ENCODE measurements at places on chromosomes 6 and 20.

DNA sequence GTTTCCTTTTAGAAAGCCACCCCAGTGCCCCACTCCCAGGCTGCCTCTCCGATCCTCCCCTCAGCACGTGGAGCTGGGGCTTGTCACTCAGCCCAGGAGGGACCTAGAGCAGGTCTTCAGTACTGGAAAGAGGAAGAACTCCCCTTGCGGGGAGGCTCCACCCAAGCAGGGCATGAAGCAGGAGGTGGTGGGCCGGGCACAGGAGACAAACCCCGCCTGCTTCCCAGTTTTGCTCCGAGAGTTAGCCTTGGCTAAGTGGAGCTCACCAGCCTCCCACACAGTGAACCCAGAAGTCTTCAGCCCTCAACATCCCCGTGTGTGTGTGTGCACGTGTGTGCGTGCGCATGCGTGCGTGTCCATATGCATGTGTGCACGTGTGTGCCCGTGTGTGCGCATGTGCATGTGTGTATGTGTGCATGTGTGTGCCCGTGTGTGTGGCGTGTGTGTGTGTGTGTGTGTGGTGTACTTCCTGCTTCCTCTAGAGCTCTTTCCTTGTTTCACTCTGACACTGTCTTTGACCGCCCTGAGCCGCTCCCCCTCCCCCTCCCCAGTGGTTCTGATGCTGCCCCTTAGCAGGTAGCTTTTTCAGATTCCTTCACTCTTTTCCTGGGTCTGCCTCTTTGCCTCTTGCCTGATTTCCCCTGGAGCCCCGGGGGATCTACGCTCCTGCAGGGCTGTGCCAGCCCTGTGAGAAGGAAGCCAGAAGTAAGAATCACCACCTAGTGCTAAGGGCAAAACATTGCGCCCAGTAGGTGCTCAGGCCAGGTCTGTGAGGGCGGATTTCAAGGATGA lies 239.8 kb downstream of the CDC5L start:
- DNase-seq = no peak

GRCh38 chr20:38202982-38203293 lies 37.9 kb upstream of the TGM2 start:
- no peak for DNase-seq

- DNase-seq = no peak
These were observed 51.2 kb upstream of the SLC22A1 start for GRCh38 chr6:160070427-160070826.

DNA sequence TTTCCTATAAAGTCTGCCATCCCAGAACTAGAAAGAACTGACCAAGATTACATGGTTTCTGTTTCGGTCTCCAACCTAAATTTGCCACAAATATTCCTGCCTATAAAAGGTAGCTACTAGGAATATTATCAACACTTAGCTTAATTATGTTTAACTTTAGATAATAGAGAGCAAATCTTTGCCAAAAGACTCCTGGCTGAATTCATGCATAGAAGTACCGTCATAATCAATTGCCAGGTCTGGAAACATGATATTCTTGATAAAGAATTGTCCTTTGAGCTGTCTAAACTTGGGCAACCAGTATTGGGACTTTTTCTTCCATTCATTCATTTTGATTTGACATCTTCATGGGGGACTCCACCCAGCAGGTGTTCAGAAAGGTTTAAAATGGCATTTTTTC lies 22.4 kb downstream of the CALHM6 start:
- no peak for DNase-seq

- DNase-seq = no peak
These were observed 269.6 kb downstream of the ARID1B start for GRCh38 chr6:157046776-157047175.

DNA sequence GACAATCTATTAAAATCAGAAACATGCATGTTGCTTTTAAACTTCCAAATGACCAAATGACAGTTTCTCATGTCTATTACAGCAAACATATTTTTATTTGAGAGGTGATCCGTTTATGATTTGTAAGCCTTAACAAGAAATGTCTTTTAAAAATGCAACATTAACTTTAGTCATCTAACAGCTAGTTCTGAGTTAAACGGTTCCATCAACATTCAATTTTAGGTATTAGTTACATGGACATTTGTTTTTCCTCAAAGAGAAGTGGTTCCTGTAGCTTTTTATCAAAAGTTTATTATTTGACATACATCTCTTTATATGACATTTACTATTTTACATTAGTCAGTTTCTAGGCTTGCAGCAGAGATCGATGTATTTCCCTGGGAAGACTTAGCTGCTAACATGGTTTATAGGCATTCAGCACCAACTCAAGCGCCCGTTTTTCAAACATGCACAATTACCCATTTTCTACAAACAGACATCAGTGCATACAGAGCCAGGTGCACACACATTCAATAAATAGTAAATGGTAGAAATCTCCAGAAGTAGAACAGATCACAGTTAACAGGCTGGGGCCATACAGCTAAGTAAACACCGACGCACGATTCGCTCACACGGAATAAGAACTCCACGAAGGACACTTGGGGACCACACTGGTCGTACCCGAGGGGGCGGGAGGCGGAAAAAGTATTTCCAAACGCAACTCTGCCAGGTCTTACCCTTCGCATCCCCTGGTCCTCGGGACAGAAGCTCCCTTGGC lies 882 bp downstream of the CNR1 start:
- DNase-seq = no peak

DNA sequence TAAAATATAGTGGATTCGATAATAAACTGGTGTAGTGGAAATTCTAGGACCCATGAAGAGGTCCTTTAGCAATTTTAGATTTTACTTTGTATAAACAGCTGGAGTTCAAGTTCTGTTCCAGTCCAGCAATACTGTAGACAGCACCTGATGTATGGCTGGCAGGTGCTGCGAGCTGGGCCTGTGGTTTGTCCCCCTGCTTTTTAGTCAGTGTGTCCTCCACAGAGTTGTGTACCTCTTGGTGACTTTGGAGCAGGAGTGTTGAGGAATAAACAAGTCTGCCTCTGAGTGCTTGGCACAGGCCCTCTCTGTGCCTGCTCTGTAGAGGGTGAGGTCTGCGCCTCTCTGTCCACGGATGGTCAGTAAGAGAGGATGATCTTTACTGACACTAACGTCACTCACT lies 13.8 kb downstream of the STX16 start:
- DNase-seq = no peak

GRCh38 chr6:25341203-25341552 lies 62.0 kb downstream of the CARMIL1 start:
- DNase-seq = no peak

GRCh38 chr6:11542863-11543262 lies 5.3 kb downstream of the TMEM170B start:
- no peak for DNase-seq

DNA sequence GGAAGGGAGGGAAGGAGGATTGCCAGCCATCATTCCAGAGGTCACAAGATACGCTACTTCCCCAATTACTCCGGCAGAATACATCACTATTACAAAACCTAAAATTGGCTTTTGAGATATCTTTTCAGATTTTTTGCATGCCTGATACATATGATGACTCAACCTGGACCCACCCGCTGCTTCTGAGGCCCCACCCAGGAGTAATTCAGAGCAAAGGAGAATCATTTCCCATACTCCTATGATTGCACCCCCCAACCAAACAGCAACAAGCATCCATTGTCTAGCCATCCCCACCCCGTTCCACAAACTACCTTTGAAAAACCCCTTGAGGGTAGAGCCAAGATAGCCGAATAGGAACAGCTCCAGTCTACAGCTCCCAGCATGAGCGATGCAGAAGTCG lies 163.5 kb upstream of the GJE1 start:
- no peak for DNase-seq

DNA sequence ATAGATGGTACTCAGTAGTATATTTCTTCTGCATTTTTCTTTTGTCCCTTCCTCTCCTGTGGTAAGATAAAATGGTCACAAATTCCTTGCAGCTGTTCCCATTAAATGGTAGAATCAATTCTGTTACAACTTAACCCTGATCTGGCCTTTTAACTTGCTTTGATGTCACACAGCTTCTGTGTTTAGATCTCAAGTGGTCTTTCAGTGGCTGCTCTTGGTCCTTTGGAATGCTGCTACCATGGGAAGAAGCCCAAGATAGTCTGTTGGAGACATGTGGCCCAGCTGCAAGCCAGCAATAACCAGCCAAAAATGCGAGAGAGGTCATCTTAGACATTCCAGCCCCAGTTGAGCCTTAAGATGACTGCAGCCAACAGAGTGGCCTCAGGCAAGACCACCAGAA lies 429.7 kb downstream of the KIF16B start:
- no peak for DNase-seq

GRCh38 chr6:150996968-150997367 lies 131.5 kb downstream of the MTHFD1L start:
- no peak for DNase-seq

- no peak for DNase-seq
These were observed 60.9 kb upstream of the MAP7 start for GRCh38 chr6:136611133-136611532.

DNA sequence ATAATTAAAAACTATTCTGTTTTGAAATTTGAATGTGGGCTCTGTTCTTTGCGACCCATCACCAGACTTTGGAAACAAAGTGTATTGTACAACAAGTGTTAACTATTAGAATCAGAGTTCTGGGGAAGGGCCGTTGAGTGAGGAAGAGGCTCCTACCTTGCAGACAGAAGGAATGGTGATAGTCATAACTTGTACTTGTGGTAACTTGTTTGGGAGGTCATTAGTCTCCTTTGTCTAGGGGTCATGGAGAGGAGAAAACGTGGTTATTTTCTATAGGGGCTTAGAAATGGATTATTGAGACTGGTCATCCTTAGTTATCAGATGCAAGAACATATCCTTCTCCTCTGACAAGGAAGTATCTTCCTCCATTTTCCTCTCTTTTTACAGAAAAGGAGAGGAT lies 174.8 kb downstream of the BMP2 start:
- DNase-seq = no peak

DNA sequence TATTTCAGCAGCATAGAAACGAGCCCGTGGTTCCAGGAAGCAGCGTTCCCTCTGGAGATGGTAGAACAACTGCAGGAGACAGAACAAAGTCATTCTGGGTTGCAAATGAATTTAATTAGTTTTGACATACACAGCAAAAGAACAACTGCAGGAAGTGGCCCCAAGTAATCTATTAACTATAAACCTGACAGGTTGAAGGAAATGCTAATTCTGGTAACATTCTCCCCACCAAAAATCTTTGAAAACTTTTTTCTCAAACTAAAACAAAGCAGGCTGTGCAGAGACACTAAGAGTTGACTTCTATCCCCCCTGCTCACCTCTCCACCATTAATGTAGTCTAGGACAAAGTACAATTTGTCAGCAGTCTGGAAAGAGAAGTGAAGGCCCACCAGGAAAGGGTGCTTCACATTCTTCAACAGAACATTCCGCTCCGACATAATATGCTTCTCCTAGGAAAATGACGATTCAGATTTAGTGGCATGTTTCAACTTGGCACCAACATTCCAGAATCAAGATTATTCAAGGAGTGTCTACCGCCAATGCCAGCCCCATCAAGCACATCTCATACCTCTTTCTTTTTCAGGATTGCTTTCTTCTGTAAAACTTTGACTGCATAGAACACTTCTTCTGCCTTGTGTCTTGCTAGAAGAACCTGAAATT lies 120.4 kb upstream of the SLC2A12 start:
- no peak for DNase-seq

- DNase-seq = no peak
These were observed 39.3 kb downstream of the GFOD1 start for GRCh38 chr6:13447949-13448724.

DNA sequence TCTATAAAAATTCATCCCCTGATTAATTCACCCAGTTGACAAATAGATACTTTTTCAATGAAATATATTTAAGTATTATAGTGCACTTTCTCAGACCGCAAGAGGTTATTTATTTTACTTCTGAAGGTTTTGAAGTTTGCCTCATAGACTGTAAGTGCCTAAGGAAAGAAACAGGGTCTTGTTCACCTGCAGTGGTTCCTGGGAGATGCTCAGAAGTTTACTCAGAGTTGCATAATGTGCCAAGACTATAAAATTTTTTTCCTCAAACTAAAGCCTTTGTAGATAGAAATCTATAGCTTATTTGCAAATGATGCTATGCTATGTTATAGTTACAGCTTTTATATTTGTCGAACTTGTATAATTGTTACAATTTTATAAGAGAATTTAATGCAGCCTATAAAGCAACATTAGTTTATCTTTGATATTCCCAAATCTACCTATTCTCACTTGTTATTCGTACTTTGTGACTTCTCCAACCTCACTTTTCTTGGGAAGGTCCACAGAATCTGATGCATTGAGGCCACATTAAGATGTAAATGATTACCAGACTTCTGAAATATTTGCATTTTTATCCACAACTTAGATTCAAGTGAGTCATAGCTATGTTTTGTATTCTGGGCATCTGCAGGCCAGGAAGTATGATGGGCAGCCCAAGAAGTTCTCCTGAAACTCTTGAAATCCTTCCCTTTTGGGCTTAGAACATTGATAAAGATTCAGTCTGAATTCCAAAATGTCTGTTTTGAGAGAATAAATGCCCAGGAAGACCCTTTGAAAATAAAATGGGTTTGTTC lies 35.7 kb downstream of the KCNQ5 start:
- DNase-seq = no peak

- no peak for DNase-seq
These were observed 7.0 kb upstream of the RIMS4 start for GRCh38 chr20:44817143-44817910.

GRCh38 chr6:12440981-12441380 lies 150.8 kb downstream of the EDN1 start:
- DNase-seq = no peak

- no peak for DNase-seq
These were observed 34.5 kb downstream of the LATS1 start for GRCh38 chr6:149683256-149683859.

GRCh38 chr20:23018432-23018831 lies 16.7 kb upstream of the SSTR4 start:
- DNase-seq = no peak

- no peak for DNase-seq
These were observed 72.3 kb upstream of the ADGRF1 start for GRCh38 chr6:47114460-47114859.

DNA sequence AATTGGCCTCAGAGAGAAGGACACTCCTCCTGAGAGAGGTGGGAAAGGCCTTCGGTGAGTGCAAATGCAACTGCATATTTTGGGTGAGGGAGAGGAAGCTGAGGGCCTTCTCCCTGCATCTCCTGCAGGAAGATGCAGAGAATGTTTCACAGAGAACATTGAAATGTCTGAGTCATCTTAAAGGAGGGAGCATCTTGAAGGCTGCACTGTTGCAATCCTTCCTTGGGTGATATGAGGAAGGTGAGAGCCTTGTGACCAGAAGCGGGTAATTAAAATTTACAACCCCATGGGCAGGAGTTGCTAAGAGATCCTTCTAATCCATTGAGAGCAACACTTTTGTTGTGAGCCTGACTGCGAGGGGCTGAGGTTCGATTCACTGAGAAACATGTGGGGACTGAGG lies 375.7 kb upstream of the MARCKS start:
- DNase-seq = no peak
